ENCODE measurements at places on chromosomes 4 and X.

GRCh38 chr4:763922-764321 is 58.3 kb downstream of the PCGF3 start:
- no peak for DNase-seq

DNA sequence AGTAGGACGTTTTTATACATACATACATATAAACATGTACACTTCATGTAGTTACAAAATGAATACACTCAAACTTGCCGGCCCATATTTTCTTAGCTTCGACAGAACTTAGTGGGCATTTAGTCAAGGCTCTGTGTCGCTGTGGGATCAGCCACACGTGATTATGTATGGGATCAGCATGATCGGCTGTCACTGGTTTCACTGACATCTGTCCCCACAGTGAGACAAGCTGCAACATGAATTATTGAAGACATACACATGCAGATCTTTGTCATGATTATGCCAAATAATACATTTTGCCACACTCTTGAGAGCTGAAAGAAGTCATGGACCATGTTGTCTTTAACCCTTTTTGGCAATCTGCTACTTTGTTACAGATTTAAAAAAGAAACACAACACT is 38.2 kb upstream of the NAA11 start:
- DNase-seq, result no peak

DNA sequence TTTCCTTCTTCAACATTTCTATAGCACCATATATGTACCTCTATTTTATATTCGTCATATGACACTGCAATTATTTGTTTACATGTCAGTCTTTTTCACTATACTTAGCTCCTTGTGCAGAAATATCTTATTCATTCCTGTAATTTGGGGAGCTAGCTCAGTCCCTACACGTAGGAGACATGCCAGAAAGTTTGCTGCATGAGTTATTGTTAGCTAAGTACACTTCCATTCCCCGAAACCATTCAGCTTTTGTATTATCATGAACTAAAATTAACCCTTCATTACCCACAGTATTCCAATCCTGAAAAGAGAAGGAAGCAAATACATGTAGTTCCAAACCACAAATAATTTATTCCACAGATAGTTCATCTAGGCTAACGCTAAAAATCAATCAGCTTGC is 10.2 kb downstream of the CBR4 start:
- DNase-seq, result no peak

GRCh38 chrX:1598876-1599790 is 7.7 kb downstream of the AKAP17A start:
- no peak for DNase-seq

- peak; percentile 54 for DNase-seq
These were observed 10.5 kb downstream of the PPAT start for GRCh38 chr4:56424697-56425514.

GRCh38 chr4:185587427-185588161 is 52.3 kb upstream of the PDLIM3 start:
- DNase-seq, result peak; percentile 89

GRCh38 chr4:72376901-72377300 is 192.1 kb downstream of the ADAMTS3 start:
- DNase-seq, result no peak

DNA sequence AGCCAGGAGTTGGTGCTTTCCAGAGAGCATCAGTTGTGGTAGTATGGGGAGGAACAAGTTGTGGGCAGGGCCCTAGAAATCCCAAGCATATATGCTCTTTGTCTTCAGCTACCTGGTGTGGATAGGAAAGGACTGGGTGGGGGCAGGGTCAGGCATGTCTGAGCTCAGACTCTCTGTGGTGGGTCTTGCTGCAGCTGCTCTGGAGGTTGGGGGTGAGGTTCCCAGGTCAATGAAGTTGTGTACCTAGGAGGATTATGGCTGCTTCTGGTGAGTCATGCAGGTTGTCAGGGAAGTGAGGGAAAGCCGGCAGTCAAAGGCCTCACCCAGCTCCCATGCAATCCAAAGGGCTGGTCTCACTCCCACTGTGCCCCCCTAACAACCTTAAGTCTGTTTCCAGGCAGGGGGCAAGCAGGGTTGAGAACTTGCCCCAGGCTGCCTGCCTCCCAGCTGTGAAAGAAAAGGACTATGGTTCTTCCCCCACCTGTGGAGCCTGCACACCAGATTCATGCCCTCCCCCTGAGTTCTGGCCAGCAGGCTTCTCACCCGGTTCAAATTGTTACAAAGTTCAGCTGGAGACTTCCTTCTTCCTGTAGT is 30.4 kb upstream of the QRFPR start:
- no peak for DNase-seq

- DNase-seq, result no peak
These were observed 36.9 kb downstream of the FGF16 start for GRCh38 chrX:77484045-77484444.
